Activated T-cell treated with anti-CD3 and anti-CD28 coated beads for 24 hours (primary cell): ENCODE measurements at places on chromosomes 13 and 19.

DNA sequence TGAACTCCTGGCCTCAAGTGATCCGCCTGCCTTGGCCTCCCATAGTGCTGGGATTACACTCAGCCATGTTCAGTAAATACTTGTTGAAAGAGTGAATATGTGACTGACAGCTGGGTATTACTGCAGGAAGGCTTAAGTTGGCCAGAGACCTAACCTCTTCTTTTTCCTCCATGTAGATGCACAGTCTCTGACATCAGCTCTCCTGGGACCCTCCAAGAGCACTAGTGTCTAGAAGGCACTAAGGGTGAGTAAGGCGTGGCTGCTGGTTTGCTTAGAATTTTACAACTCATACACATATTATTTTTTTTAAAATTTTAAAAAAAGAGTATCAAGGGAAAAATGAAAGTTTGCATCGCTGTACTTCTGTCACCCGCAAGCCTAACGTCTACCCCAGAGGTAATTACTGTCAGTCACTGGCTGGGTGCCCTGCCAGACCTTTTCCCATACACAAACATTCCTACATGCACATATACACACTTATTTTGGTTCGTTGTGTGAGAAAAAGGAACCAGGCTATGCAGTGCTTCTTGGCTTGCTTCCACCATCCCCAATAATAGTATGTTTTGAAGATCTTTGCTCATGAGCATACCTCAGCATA, 122.0 kb downstream of the SIPA1L3 start:
- DNase-seq, result no peak

- no peak for DNase-seq
These were observed 44.6 kb downstream of the CCL25 start for GRCh38 chr19:8097198-8097597.

DNA sequence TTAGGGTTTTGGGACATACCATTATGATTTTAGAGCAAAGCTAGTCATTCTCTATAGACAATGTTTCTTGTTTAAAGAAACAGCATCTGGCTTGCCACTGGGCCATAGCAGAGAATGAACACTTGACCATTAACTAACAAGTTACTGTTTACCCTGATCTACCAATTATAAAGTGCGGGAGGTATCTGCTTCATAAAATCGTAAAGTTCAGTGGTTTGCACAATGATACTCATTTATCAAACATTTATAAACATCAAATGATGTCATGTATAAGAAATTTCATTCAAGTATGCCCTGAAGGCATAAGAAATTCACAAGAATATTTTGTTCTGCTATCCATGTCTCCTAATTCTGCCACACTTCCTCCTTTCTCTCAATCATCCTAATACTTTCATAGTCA, 139.2 kb downstream of the PCDH20 start:
- no peak for DNase-seq

GRCh38 chr19:37948362-37948761, 41.4 kb downstream of the SIPA1L3 start:
- no peak for DNase-seq

- peak; percentile 18 for DNase-seq
These were observed 1.1 kb downstream of the LSM14A start for GRCh38 chr19:34173193-34173956.
